Psoas muscle (tissue), 8 donors: ENCODE measurements at places on chromosomes 4 and X. TPM values are rescaled to one million over a fixed set of nuclear protein-coding genes. Genes with fewer than 3 reads are reported as not detected.

DNA sequence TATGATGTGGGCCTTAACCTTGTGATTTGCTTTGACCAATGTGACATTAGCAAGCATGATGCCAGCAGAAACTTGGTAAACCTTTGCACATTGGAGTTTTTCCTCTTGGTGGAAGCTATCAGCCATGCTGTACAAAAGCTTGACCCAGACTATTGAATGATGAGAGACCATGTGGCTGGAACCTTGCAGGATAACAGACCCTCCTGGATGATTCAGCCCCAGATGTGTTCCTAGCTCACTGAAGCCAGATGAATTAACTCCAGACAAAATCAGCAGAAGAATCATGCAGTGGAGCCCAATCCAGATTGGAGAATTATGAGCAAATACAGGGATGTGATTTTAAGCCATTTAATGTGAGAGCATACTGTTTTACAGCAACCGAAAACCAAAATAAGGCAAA lies 16.8 kb downstream of the SPARCL1 start:
- no peak for DNase-seq

DNA sequence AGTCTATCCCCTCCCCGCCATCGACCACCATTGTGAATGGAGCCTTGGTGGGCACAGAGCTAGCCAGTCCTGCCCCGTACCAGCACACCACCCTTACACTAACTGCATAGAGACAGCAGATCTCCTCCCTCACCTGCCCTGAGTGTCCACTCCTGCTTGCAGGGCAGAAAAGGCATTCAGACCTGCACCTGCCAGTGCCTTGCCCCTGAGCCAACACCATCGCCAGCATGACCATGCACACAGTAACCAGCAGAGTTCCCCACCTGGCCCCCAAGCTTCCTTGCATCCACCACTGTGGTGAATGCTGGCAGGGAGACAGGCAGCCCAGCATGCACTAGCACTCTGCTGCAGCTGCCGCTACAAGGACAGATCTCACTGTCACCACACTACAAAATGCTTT lies 397.1 kb downstream of the KLHL4 start:
- DNase-seq: no peak

GRCh38 chr4:126661194-126661593 lies 971.6 kb upstream of the INTU start:
- no peak for DNase-seq

DNA sequence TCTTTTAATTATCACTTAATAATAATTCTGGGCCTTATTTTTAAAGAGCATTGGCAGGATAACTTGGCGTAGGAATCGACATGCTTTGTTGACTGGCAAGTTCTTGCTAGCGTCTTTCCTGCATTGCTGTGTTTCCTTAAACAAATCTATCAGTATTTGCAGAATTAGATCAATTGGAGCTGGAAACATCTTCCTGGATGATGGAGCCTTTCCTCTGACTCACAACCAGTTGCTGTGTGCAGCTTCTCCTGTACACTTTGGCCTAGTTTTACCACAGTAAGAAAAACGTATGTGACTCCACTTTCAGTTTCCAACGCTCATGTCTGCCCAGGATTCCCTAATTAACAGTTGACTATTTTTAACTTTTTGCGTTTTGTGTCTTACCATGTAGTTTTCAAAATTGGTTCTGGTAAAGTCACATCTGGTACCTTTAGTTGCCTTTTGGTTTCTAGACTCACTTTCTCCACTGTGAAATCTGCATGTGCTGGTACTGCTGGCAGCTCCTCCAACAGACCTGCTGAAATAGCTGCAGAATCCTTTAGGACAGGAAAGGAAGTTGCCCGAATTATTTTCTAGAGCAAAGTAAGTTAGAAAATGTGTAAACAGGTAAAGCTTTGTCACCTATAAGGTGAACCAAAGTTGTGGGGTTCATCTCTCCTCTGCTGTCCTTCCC lies 553.2 kb upstream of the FAT1 start:
- DNase-seq: no peak

- no peak for DNase-seq
Measured at GRCh38 chr4:15945516-15945915, 7.0 kb upstream of the FGFBP1 start.

DNA sequence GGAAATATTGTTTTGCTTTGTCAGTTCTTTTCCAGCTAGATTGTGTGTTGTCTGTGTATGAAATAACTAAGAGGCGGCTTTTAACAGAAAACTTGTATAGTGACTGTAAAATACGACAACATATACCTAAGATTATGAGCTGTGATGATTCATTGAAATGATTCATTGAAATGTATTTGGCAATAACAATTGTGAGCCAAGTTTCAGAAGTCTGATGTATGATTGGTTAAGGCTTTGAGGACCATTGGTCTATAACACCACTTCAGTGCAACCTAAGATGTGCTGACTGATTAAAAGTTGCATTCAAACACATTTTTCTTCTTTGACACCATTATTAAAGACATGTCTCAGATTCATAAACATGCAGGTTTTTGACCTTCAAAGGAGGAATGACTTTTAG lies 76.6 kb downstream of the PTPN13 start:
- no peak for DNase-seq

- DNase-seq: no peak
Measured at GRCh38 chr4:157043131-157043530, 32.8 kb upstream of the GLRB start.

- DNase-seq: no peak
Measured at GRCh38 chrX:5730556-5730955, 498.1 kb downstream of the NLGN4X start.

GRCh38 chrX:41982953-41983352 lies 59.6 kb upstream of the CASK start:
- DNase-seq: no peak

GRCh38 chr4:181890031-181890430 lies 353.2 kb upstream of the TENM3 start:
- no peak for DNase-seq

- DNase-seq: no peak
Measured at GRCh38 chrX:100994352-100995281, 25.1 kb downstream of the ARL13A start.

DNA sequence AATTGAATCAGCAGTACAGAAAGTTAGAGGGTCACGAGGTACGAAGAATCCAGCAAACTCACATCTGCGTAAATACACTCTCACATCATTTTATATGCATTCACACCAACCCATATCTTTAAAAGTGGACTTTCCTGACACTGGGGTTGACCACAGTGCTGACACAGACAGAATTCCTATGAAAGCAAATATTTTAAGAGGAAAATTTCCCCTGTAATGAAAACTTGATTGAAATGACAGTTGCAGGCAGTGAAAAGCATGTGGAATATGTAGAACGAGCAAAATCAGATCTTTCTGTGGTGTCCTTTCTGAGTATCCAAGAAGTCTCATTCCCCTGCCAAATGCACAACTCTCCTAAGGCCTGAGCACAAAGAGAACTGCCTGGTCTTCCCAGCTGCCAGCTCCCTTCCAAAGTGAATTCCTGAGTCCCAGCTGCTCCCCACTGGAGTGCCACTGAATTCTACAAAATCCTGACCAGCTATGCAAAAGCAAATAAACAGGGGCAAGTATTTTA lies 50.5 kb upstream of the FAM9C start:
- DNase-seq: no peak

DNA sequence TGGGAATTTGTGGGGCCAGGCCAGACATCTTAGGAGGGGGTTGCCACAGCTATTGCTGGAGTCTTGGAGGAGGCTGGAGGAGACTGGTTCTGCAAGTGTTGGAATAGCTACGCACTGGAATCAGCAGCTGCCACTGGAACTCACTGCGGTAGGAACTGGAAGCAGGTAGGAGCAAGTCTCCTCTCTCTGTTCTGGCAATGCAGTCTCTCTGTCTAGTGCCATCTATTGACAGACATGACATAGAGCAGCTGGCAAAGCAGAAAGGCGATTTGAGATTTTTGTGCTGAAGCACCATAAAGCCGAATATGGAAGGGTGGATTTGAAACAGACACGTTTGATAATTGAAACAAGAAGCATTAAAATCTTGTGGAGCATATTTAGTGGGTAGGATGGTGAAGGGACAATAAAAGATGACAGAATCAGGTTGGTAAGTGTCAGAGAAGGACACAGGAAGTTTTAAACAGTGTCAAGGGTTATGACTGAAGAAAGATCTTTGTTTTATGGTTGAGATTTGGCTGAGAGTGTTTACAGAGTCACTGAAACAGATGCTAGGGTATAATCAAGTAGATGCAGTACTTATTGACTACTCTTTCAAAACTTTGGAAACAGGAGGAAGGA lies 23.5 kb upstream of the SYNPO2 start:
- DNase-seq: no peak

KIT gene
- 2.1 TPM for total RNA-seq

MCTS1 gene
- 26.5 TPM for total RNA-seq

LINC00632 gene
- 32.0 TPM for total RNA-seq

MAGEC3 gene
- not detected for total RNA-seq

SMIM43 gene
- not detected for total RNA-seq

FSTL5 gene
- not detected for total RNA-seq

CACNA1F gene
- 0.04 TPM for total RNA-seq

GAGE12H gene
- total RNA-seq: not detected
